ENCODE measurements at places on chromosomes 3 and 15.

- DNase-seq = no peak
These were observed 154.9 kb downstream of the SEMA6D start for GRCh38 chr15:47872208-47872607.

- no peak for DNase-seq
These were observed 12.8 kb upstream of the SHC4 start for GRCh38 chr15:48976444-48977088.

DNA sequence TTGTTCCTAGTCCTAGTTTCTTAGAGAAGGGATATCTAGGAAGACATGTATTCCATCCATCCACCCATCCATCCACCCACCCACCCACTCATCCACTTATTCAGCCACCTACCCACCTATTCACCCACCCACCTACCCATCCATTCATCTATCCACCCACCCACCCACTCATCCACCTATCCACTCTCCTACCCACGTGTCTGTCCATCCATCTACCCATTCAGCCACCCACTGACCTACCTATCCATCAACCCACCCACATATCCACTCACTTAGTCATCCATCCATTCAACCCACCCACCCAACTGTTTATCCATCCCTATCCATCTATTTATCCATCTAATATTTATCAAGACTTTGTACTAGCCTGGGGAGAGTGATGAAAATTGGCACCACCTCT is 120.5 kb downstream of the FBLN2 start:
- no peak for DNase-seq

DNA sequence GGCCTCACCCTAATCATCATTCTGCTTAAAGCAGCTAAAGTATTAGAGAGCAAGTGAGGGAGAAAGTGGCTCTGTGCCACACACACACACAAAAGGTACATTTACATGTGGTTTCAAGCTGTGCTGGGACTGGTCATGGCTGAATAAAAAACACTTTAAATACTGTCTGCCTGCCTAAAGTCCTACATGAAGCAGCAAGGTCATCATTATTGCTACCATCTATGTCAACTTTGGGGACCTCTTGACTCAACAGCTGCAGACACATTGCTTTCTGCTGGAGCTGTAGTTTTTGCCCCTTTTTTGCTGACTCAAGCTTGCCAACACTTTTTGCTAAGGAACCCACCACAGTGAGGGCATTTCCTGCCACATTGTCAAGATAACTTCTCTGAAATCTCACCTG is 1237.9 kb downstream of the ROBO2 start:
- DNase-seq = no peak

DNA sequence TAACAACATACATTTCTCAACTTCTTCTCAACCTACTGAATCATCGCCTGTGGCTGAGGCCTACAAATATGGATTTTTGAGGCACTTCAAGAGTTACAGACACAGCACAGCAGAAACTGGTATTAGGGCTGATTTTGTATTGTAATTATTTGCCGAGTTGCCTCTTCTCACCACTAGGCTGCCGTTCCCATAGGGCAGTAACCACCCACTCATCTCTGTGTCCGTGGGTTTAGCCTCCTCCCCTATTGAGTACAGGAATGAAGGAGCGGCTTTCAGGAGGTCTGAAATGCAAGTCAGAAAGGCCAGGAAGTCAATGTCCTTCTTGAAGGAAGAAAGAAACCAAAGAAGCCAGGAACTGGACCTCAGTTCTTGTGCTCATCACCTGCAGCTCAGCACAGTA is 220.8 kb downstream of the MTHFS start:
- DNase-seq = no peak

DNA sequence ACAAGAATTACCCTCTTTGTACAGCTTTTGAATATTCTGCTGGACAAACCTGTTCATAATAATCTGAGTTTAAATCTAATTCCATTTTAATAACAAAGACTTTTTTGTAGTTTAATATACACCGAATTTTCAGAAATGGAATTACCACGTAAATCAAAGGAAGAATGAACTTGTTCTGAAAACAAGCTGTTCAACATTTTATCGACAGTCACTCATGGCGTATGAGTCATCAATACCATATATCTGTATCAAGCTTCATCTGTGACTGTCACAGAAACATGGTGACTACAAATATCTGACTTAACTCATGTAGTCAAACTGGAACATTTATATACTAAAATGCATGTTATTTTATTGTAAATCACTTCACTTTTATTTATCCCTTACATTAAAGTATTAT is 90.0 kb downstream of the EFL1 start:
- DNase-seq = no peak

GRCh38 chr3:181855825-181856224 is 144.1 kb downstream of the SOX2 start:
- DNase-seq = no peak

GRCh38 chr3:121467085-121467484 is 78.7 kb downstream of the POLQ start:
- DNase-seq = no peak

- DNase-seq = no peak
These were observed 71.6 kb downstream of the IMPG2 start for GRCh38 chr3:101248736-101249135.

GRCh38 chr15:83734487-83734886 is 80.6 kb downstream of the ADAMTSL3 start:
- DNase-seq = no peak

DNA sequence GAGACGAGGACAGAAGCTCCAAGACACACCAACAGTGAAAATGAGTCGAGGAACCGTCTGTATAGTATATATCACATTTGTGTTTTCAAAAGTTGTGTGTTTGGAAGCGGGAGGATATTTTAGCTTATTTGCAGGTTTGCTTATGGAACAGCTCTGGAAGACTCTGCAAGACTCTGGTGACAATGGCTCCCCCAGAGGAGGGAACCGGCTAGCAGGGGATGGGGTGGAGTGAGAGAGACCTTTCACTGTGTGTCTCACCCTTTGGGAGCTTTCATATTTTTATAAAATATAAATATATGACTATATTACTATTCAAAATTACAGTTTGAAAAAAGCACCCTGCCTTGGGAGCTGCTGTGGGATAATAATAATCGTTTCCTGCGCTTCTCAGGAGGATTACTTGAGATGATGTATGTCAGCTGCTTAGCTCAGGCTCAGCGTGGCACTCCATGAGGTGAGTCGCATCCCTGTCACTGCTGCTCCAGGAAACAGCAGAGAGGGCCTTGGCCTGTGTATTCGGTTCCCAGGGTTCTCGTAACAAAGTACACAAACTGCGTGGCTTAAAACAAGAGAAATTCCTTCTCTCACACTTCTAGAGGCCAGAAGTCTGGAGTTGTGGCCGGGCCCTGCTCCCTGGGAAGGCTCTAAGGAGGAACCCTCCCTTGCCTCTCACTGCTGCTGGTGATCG is 183.9 kb downstream of the FAM43A start:
- no peak for DNase-seq

Measured in nucleus accumbens (tissue), 56 donors.